ENCODE measurements at places on chromosomes 12 and 14. TPM values are rescaled to one million over a fixed set of nuclear protein-coding genes. Genes with fewer than 3 reads are reported as not detected.

KERA gene
- total RNA-seq: not detected

CKAP4 gene
- 111 TPM for total RNA-seq

OR4E2 gene
- not detected for total RNA-seq

CACNA2D4 gene
- 0.20 TPM for total RNA-seq

PMCH gene
- not detected for total RNA-seq

MTA1 gene
- total RNA-seq: 58.8 TPM

GRIP1 gene
- total RNA-seq: under 0.01 TPM

CLEC4C gene
- not detected for total RNA-seq

YY1 gene
- 49.9 TPM for total RNA-seq

NPFF gene
- total RNA-seq: not detected

FOXN3 gene
- total RNA-seq: 30.1 TPM

PRORP gene
- 31.1 TPM for total RNA-seq
